ENCODE measurements at places on chromosomes 7 and 10. TPM values are rescaled to one million over a fixed set of nuclear protein-coding genes. Genes with fewer than 3 reads are reported as not detected.
A peak's percentile ranks its signal among the peaks of the same experiment; 100 is the strongest.

- no peak overlapping the region for H3K4me3 ChIP-seq
- 0 out of 2 replicates have a peak, but pooled peaks cover 15% of the 10 kb centered on the region for H3K4me1 ChIP-seq
- no peaks in the 10 kb centered on the region for H3K36me3 ChIP-seq
- H3K27ac ChIP-seq = no peak overlapping the region
- DNase-seq = no peak
Observed at GRCh38 chr7:108424013-108424412, 32.2 kb downstream of the NRCAM start.

DNA sequence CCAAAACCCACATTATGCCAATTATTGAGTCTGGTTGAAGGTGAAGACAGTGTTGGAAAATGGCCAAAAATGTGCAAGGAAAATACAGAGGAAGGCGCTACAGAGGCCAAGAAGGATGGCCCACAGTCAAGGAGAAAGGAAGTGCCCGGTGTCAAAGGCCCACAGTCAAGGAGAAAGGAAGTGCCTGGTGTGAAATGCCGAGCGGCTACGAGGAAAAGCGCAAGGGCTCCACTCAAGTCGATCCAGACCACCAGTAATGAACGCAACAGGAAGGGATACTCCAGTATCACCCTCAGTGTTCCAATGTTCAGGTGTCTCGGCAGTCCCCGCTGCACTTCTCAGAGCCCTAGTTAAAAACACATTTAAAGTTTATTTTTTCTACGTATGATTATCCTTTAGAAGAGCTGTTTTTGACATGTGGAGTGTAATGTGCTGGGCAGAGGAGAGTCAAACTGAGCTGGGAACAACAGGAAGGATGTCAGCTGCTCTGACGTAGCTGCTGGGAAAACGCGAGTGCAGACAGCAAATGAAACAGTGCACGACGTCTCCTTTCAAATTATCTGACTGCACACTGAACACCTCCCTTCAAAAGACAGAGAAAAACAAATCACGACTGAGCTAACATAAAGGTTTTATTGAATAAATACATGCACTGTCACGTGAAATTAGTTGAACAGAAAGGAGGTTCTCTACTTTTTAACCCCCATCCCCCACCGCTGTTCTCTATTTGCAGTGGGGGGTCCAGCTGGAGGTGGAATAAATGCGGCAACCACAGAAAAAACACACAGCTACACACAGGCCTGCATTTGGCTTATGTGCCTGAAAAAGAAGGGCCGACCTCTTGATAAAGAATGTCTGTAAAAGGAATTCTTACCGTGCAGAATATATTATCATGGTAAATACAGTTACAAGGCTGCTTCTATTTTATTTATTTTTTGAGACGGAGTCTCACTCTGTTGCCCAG is 26.1 kb upstream of the NCAPG2 start:
- no peak for DNase-seq
- H3K27me3 ChIP-seq = no peaks in the 10 kb centered on the region
- no peaks in the 10 kb centered on the region for H3K36me3 ChIP-seq

GRCh38 chr10:11012421-11013295 is 5.0 kb upstream of the CELF2 start:
- H3K4me3 ChIP-seq = no peak overlapping the region
- DNase-seq = no peak
- no peak overlapping the region for H3K27ac ChIP-seq
- H3K36me3 ChIP-seq = no peaks in the 10 kb centered on the region
- H3K27me3 ChIP-seq = peaks cover 6% of the 10 kb centered on the region
- H3K4me1 ChIP-seq = no peaks in the 10 kb centered on the region

DNA sequence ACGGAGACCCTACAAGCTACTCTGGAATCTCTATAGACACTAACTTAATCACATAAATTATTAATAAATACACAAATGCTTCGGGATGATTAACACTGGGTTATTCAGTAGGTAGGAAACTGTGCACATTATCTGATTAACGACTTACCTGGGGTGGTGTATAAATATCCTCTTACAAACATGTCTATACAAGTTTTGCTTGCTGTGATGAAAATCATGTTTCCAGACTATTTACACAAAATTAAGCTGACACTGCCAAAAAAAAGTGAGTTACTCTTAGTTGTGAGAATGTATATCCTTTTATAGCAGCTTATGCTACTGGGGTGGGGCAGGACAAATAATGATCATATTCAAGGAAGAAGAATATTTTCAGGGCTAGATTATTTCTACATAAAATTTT is 314.6 kb downstream of the C7orf25 start:
- no peak overlapping the region for H3K27ac ChIP-seq
- no peak overlapping the region for H3K4me3 ChIP-seq
- no peaks in the 10 kb centered on the region for H3K36me3 ChIP-seq
- no peak for DNase-seq

GRCh38 chr7:145147865-145148264 is 312.0 kb upstream of the TPK1 start:
- H3K4me3 ChIP-seq = no peak overlapping the region
- H3K27ac ChIP-seq = no peak overlapping the region
- no peaks in the 10 kb centered on the region for H3K36me3 ChIP-seq
- no peak for DNase-seq

- no peaks in the 10 kb centered on the region for H3K27me3 ChIP-seq
- no peaks in the 10 kb centered on the region for H3K4me1 ChIP-seq
- no peak for DNase-seq
- H3K4me3 ChIP-seq = no peak overlapping the region
Observed at GRCh38 chr7:145732521-145732920, 384.1 kb upstream of the CNTNAP2 start.

DNA sequence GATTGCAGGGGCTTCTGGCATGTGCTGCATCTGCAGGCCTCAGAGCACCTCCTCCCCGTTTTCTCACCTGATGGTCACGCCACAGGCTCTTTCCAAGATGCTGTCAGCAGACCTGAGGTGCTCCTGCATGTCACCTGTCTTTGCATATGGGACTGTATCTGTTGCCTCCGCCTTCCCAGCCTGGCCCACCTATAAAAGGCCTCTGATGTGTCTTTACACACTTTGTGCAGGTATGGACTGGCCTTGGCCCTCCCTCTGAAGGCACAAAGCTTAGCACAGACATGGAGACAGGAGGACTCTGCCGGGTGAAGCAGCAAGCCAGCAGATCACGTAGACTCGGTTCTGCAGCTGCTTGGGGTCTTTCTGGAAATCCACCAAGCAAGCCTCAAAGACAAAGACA is 220.9 kb upstream of the PPP2R2D start:
- H3K4me3 ChIP-seq = no peak overlapping the region
- H3K4me1 ChIP-seq = no peaks in the 10 kb centered on the region
- no peak for DNase-seq
- no peak overlapping the region for H3K27ac ChIP-seq

GRCh38 chr7:45921699-45922519 is 837 bp upstream of the IGFBP3 start:
- H3K36me3 ChIP-seq = no peaks in the 10 kb centered on the region
- DNase-seq = no peak
- H3K4me3 ChIP-seq = no peak overlapping the region
- H3K27me3 ChIP-seq = no peaks in the 10 kb centered on the region
- H3K27ac ChIP-seq = no peak overlapping the region

GRCh38 chr7:158727690-158728089 is 23.1 kb upstream of the NCAPG2 start:
- H3K27ac ChIP-seq = no peak overlapping the region
- no peaks in the 10 kb centered on the region for H3K27me3 ChIP-seq
- no peak for DNase-seq
- H3K4me1 ChIP-seq = no peaks in the 10 kb centered on the region
- H3K4me3 ChIP-seq = no peak overlapping the region

- no peak for DNase-seq
- peaks cover 12% of the 10 kb centered on the region for H3K4me1 ChIP-seq
- no peaks in the 10 kb centered on the region for H3K36me3 ChIP-seq
- no peaks in the 10 kb centered on the region for H3K27me3 ChIP-seq
- H3K4me3 ChIP-seq = no peak overlapping the region
- H3K27ac ChIP-seq = no peak overlapping the region
Observed at GRCh38 chr7:55532150-55532917, 40.0 kb downstream of the VOPP1 start.

DNA sequence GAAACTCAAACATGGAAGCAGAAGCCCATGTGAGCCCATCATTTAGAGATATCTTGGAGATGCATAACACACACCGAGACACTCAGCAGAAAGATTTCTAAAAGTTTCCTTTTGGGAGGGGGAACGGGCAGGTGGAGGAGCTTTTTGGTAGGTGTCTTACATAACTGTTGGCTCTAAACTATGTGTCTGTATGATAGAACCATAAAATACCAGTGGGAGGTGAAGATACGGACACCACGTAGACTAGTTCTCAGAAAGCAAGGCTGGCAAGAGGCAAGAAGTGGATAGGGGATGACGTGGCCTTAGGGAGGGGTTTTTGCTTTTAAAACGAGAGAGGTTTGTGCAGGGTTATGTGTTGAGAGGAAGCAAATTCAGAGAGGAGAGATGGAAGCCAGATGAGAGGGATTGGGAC is 36.5 kb downstream of the IL15RA start:
- DNase-seq = no peak
- H3K27ac ChIP-seq = no peak overlapping the region
- no peaks in the 10 kb centered on the region for H3K4me1 ChIP-seq
- peaks cover 4% of the 10 kb centered on the region for H3K36me3 ChIP-seq
- H3K4me3 ChIP-seq = no peak overlapping the region
- H3K27me3 ChIP-seq = no peaks in the 10 kb centered on the region

DNA sequence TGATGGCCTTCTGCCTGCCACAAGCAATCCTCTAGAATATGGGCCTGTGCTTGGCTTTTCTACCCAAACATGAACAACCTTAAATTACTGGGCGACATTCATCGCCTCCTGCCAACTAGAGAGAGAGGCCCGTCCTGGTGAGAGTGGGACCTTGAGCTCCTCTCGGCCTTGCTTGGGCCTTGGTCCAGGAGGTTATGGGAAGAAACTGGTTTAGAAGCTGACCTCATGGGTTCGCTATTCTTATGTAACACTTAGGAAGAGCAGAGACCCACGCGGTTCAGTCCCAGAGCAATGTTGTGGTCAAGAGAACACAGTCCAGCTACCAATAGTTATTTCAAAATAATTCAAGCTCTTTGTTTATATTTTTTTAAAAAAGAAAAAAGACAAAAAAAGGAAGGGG is 176.3 kb upstream of the ZNF32 start:
- H3K27me3 ChIP-seq = peaks cover 2% of the 10 kb centered on the region
- no peak for DNase-seq
- no peaks in the 10 kb centered on the region for H3K36me3 ChIP-seq
- no peak overlapping the region for H3K4me3 ChIP-seq
- no peak overlapping the region for H3K27ac ChIP-seq
- no peaks in the 10 kb centered on the region for H3K4me1 ChIP-seq

DNA sequence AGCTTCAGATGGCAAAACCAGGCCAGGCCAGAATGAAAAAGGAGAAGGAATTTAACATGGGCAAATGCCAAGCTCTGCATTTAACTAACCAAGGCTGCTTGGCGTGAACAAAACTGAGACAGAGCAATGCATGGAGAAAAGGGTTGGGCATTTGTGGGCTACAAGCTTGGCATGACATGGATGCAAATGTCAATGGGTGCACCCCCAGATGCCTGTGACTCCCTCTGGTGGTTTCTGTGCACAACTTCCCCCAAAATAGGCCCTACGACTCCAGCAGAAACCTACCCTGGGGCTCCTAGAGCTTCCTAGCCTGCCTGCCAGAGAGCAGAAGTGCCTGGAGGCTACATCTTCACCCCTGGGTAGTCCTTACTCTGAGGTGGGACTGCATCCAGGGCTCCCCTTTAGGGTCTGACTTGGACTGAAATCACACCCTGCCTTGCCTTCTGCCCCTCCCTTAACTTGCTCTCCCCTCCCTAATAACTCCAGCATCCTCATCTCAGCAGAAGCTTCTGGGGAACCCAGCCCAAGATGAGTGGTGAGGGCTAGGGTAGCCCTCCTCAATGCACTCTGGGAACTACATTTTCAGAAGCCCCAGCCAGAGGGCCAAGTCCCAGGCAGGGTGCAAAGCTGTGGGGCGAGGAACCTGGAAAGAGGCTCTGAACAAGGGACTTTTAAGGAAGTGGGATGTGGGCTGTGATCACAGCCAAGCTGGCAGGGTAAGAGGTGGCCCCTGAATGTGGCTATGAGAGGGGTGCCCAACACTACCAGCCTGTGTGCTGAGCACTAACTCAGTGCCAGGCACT is 11.3 kb downstream of the GPRIN2 start:
- no peak overlapping the region for H3K4me3 ChIP-seq
- H3K4me1 ChIP-seq = peaks cover 38% of the 10 kb centered on the region
- DNase-seq = peak; percentile 66
- no peaks in the 10 kb centered on the region for H3K36me3 ChIP-seq

DNA sequence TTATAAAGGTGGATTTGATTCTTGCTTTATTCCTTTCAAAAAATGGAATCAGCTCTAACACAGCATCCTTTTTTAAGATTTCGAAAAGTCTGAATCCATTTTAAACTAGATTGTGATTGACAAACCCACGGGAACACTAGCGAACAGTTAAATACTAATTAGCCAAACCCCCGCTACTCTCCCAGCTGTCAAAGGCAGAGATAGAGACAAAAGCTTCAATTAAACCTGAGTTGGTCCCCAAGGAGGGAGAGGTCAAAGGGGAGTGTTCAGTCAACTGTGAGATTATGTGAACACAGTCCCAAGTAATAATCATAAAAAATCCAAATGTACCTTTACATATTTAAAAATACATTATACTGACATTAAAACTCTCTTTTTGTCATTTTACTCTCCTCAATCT is 65.7 kb upstream of the TBX20 start:
- no peaks in the 10 kb centered on the region for H3K27me3 ChIP-seq
- no peak overlapping the region for H3K27ac ChIP-seq
- no peaks in the 10 kb centered on the region for H3K4me1 ChIP-seq
- no peak for DNase-seq
- H3K36me3 ChIP-seq = no peaks in the 10 kb centered on the region

DNA sequence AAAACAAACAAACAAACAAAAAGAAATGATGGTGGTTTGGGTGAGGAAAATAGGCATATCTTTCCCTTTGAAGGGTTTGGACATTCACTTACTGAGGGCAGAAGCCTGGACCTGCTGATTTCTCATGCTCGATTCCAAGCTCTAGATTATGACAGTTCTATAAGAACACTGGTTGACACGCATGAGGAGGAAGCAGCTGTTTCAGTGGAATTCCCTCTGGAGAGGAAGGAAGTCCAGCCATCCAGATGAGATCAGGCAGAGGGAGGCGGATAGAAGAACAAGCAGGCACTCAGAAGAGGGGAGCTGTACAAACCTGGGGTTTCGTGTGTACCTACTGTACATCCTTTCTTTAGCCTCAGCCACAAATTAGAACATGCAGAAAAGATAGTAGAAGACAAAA is 691.9 kb downstream of the INHBA start:
- H3K4me1 ChIP-seq = 0 out of 2 replicates have a peak, but pooled peaks cover 3% of the 10 kb centered on the region
- H3K4me3 ChIP-seq = no peak overlapping the region
- no peak for DNase-seq
- H3K36me3 ChIP-seq = no peaks in the 10 kb centered on the region
- H3K27ac ChIP-seq = no peak overlapping the region
- H3K27me3 ChIP-seq = no peaks in the 10 kb centered on the region

Gene CRTAC1
- total RNA-seq = not detected

Gene FKBP6
- total RNA-seq = not detected

Gene TSPAN33
- 4.5 TPM for total RNA-seq

Gene HOXA7
- total RNA-seq = 19.7 TPM

Gene OR6V1
- total RNA-seq = not detected

Gene AKR1D1
- 2.2 TPM for total RNA-seq

Gene LIPN
- total RNA-seq = not detected

Gene ACTA2
- 0.23 TPM for total RNA-seq
